ENCODE measurements at places on chromosomes 11 and 22.

DNA sequence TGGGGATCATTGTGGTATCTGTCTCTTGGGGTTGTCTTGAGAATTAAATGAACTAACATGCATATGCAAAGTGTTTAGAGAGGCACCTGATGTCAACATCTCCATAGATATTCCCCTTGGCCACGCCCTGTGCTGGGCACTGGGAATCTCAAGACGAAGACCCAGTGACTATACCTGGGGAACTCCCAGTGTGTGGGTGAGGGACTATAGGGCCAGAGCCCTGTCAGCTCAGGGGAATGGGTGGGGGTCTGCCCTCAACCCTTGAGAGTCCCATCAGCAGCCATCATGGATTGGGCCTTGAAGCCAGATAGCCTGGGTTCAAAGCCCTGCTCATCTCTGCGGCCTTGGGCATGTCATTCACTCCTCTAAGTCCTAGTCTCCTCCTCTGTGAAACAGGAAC lies 21.6 kb upstream of the LMO1 start:
- H3K4me1 ChIP-seq = no peaks in the 10 kb centered on the region
- DNase-seq = no peak
- H3K4me3 ChIP-seq = no peak overlapping the region
- H3K27ac ChIP-seq = no peak overlapping the region

- DNase-seq = no peak
- no peak overlapping the region for H3K27ac ChIP-seq
- no peak overlapping the region for H3K4me3 ChIP-seq
- H3K27me3 ChIP-seq = no peaks in the 10 kb centered on the region
Measured at GRCh38 chr11:35473795-35474374, 51.5 kb downstream of the PAMR1 start.

- H3K27me3 ChIP-seq = no peaks in the 10 kb centered on the region
- no peaks in the 10 kb centered on the region for H3K4me1 ChIP-seq
- H3K36me3 ChIP-seq = no peaks in the 10 kb centered on the region
- H3K4me3 ChIP-seq = no peak overlapping the region
- DNase-seq = no peak
Measured at GRCh38 chr11:133900176-133901105, 55.1 kb upstream of the SPATA19 start.

DNA sequence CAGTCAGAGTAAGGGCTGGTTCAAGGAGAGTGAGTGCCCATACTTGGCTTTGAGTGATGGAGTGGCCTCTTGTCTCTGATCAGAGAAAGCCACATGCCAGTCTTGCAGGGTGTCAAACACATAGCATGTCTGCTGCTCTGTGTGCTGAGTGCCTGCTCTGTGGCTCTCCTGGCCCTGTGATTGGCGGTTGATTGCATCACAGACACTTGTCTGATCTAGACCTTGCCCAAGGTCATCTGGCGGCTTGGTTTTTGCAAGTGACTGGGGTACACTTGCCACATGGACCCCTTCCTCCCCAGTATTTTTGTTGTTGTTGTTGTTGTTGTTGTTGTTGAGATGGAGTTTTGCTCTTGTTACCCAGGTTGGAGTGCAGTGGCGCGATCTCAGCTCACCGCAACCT lies 10.3 kb downstream of the OSBP2 start:
- H3K4me3 ChIP-seq = no peak overlapping the region
- no peaks in the 10 kb centered on the region for H3K36me3 ChIP-seq

DNA sequence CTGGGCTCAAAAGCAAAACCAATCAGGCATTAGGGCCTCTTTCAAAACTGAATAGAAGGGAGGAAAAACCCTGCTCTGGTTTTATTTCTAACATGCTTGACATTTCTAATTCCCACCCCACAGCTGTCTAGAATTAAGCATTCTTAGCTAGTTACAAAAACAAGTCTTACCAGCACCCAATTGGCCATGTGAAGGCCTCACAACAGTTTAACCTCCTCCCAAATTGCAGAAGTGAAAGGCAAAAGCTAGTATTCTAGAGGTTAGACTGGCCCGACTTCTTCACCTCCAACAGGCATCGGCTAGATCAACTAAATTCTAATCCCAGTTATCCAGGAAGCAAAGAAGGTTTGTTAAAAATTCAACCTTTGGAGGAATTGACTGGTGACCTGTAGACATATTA lies 6.5 kb downstream of the SF1 start:
- no peak overlapping the region for H3K4me3 ChIP-seq
- H3K36me3 ChIP-seq = peaks cover 85% of the 10 kb centered on the region

Measured in kidney (tissue), 22 donors.